ENCODE measurements at places on chromosomes 11 and 22.

GRCh38 chr11:117583063-117583801 lies 213.8 kb downstream of the DSCAML1 start:
- no peak for DNase-seq

DNA sequence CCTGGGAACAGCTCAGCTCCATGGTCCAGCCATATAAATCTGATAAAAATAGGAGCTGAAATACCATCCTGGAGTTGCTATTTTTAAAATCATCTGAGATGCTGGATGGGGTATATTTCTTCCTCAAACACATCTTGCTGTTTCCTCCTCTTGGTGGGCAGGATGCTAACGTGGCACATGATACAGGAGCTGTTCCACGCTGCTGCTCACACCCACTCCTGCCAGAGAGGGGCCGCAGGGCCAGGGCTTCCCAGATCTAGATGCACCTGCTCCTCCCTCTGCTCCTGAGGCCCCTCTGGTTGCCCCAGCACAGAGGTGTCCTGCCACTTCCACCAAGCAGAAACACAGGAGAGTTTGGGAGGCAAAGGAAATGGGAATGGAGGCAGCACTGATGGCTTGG lies 3.3 kb upstream of the ST3GAL4 start:
- no peak for DNase-seq

DNA sequence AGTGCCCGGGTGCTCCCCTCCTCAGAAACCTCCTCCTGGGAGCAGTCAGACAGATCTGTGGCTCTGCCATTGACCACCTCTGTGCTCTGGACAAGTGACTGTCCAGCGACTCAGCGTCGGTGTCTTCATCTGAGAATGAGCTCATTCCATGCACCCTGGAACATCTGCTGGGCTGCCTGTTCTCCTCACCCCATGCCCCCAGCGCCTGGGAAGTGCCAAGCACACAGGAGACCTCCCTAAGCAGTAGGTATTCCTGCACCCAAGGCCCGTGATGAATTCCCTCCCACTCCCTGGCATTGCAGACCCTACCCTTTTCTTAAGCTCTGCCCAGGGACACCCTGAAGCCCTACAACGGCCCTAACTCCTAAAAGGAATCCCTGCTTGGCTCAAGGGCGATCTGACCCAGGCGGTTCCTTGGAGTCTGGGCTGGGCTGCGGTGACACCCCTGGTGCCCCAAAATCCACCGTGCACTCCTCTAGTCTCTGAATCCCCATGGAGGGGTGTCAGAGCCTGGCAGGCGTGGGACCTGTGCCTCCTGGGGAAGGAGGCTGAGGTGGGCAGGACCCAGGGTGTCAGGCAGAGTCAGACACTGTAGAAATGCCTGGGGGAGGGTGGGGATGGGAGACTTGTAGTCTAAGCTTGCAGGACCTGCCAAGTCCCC lies 92.0 kb downstream of the CEP164 start:
- DNase-seq = no peak

- no peak for DNase-seq
Measured at GRCh38 chr22:23369054-23369685, 188.9 kb downstream of the BCR start.

- peak; percentile 79 for DNase-seq
Measured at GRCh38 chr11:74024261-74025029, 15.6 kb upstream of the UCP3 start.

DNA sequence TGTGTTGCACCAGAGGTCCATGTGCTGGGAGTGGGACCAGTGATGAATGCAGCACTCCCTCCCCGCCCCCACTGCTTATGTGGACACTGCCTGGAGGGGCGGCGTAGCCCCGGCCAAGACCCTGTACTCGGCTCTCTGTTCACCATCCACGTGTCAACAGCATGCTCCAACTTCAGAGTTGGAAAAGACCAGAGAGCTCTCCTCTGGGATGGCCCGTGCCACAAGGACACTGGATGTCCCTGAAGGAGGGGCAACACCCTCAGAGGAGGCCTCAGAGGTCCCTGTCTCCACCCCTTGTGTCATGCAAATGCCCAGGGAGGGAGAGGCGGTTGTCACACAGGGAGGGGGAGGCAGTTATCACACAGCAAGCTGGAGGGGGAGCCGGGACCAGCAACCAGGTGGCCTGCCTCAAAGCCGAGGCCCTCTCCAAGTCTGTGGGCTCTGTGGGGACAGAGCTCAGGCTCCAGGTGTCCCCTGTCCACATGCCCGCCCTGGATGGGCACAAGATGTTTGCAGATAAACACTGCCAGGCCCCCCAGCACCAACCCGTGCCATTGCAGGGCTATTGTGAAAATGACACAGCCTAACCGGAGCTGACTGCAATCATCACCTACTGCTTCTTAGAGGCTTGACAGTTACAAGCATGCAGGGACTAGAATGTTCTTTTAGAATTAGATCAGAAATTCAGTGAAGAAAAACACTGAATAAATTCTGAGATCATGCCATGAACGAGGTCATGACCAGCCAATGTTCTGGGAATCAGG lies 121.1 kb downstream of the PHF21B start:
- no peak for DNase-seq

GRCh38 chr11:969651-970205 lies 44.1 kb downstream of the AP2A2 start:
- DNase-seq = no peak

DNA sequence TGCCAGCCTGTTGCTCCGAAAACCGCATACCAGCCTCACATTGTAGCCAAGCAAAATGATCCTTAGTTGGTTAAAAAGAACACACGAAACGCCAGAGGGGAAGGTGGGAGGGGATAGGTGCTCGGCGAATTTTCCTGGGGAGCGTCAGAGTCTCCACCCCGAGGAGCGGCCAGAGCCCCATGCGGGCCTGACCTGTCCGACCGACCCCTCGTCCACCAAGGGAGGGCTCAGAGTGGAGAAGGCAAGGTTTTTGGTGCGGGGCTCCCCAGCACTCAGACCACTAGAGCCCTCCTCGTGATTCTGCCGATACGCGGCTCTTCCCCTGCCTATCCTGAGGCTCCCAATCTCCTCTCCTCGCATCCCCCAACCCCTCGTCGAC lies 39.6 kb downstream of the DIXDC1 start:
- no peak for DNase-seq

DNA sequence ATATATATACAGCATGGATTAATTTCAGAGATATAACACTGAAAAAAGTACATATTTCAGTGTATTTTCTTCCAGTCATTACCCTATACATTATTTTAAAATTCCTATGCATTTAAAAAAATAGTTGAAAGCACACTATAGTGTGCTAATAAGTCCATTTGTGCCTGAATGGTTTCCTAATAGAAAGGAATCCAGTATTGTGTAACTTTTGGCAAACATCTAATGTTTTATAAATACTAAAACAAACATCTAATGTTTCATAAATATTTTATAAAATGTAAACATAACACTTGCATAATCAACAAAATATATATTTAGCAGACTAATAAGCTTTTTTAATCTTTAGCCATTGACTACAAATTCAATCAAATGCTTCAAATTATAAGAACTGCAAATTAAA lies 126.6 kb upstream of the FIBIN start:
- DNase-seq = no peak

- no peak for DNase-seq
Measured at GRCh38 chr22:36171941-36172340, 11.4 kb upstream of the APOL3 start.

GRCh38 chr11:117219001-117219400 lies 12.9 kb downstream of the PCSK7 start:
- DNase-seq = no peak

- DNase-seq = no peak
Measured at GRCh38 chr11:112826788-112827187, 134.4 kb upstream of the NCAM1 start.

DNA sequence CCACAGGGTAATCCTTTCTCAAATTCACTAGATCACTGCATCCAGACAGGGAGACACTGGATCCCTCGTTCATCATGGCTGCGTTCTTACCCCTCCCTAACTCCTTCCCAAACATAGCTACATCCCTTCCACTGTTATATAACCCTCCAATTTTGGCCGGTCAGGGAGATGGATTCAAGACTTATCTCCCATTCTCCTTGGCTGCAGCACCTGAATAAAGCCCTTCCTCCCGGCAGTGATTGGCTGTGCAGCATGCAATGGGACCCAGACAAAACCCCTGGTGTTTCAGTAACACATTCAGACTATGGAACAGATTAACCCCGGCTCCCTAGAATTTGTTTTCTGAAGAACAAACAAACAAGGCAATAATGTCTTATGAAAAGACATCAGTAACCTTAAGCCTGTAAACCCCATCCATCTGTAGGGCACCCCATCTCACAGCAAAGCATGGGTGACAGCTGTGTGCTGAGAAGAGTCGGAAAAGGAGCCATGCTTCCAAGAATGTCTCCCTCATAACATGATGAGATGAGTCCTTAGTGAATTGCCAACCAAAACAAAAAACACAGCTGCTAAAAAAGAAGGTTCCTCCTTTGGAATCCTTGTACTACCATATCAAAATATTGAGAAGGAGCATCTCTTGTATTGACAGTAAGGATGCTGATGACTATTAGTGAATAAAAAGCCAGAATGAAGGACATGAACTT lies 5.0 kb downstream of the MIF start:
- DNase-seq = no peak

GRCh38 chr11:68680541-68681231 lies 3.7 kb upstream of the GAL start:
- DNase-seq = no peak

GRCh38 chr11:69637941-69638871 lies 2.8 kb upstream of the CCND1 start:
- no peak for DNase-seq

DNA sequence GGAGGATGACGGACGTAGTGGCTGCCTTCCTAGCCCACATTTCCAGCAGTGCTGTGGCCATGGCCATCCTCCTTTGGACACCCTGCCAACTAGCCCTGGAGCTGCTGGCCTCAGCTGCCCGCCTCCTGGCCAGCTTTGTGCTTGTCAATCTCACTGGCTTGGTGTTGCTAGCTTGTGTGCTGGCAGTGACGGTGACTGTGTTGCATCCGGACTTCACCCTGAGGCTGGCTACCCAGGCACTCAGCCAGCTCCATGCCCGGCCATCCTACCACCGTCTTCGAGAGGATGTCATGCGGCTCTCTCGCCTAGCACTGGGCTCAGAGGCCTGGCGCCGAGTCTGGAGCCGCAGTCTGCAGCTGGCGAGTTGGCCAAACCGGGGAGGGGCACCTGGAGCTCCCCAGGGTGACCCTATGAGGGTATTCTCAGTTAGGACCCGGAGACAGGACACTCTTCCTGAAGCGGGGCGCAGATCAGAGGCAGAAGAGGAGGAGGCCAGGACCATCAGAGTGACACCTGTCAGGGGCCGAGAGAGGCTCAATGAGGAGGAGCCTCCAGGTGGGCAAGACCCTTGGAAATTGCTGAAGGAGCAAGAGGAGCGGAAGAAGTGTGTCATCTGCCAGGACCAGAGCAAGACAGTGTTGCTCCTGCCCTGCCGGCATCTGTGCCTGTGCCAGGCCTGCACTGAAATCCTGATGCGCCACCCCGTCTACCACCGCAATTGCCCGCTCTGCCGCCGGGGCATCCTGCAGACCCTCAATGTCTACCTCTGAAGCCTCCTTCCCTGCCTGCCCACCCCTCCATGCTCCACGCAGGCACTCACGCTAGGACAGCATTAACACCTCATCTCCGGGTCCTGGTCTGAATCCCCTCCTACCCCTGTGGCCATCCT lies 1.6 kb downstream of the RNF26 start:
- DNase-seq = no peak

GRCh38 chr11:63888170-63889086 lies 28.5 kb downstream of the RCOR2 start:
- peak; percentile 78 for DNase-seq

- DNase-seq = no peak
Measured at GRCh38 chr11:64157631-64158394, 8.1 kb downstream of the MACROD1 start.

DNA sequence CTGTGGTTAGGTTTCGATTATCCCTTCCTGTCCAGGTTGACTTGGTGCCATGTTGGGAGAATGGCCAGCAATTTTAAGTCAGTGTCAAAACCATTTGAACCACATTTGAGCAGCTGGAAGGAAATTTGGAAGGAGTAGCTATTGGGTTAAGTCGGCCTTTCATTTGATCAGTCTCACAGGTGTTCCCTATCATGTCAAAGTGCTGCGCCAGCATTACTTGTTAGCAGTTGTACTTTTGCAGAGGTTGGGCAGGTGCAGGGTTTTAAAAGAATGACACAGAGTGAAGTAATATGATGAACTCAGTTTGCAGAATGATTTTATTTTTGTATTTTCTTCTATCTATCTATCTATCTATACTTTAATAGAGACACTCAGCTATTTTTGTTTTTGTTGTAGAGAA lies 6.4 kb upstream of the TYMP start:
- DNase-seq = no peak

GRCh38 chr22:37907036-37907954 lies 1.2 kb downstream of the MICALL1 start:
- DNase-seq = no peak

DNA sequence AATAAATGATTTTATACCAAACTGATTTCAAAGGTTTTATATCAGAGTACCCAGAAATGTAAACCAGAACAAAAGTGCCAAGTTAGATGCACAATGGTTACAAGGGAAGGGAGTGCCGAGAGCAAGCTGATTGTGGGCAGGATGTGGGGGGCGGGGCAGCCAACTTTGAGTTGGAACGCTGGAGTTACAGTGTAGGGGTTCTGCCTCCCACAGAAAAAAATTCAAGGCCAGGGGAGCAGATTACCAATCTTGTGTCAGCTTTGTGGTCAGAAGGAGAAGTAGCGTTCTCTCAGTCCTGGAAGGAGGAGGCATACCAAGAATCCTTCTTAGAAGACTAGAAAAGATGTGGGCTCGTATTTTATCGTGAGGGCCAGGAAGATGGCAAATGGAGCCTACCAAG lies 15.9 kb upstream of the POU2AF2 start:
- peak; percentile 37 for DNase-seq

DNA sequence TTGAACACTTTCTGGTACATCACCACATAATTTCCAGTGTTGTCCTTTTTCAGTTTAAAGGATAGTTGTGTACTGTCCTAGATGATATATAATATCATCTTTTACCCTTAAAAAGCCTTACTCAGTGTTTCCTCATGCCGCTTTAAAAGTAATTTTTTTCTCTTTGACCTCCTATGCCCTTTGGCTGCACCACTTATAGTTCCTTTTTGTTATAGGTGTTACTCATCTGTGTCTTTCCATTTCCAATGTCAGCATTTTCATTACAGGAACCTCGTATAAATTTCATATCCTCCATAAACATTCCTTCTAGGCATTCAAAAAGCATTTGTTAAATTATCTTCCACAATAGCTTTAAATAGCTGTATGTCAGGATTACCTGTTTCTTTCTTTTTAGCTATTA lies 40.8 kb downstream of the USP47 start:
- no peak for DNase-seq

- no peak for DNase-seq
Measured at GRCh38 chr22:25465949-25466348, 98.5 kb upstream of the GRK3 start.

DNA sequence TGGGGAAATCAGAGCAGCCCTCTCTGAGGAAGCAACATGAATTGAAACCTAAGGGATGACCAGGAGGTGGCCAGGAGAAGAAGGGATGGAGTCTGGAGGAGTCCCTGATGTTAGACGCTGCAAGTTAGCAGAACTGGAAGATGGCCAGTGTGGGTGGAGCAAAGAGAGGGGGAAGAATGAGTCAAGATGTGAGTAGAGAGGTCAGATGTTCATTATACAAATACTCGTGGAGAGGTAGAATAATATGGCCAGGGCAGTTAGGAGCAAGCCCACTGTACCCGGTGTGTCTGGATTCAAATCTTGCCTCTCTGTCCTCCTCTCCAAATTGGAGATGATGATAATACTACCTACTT lies 242.0 kb downstream of the TENM4 start:
- no peak for DNase-seq
